ENCODE measurements at places on chromosomes 5 and 9.

DNA sequence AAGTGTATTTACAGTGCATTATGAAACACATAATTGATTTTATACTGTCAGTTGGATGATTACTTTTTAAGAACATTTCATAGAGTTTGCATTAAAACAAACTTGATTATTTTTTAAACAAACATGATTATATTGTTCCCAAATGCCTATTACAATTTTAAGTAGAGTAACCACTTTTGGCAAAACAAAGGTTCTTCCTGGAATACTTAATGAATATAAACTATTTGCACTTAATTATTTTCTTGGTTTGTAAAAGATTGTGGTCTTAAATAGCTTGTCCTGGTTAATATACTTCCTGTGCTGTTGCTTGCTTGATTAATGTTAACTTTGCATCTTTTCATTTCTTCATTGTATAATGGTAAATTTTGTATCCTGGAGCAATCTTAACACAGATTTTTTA is 180.0 kb downstream of the CDH12 start:
- no peak for DNase-seq

GRCh38 chr9:113548221-113549041 is 84.9 kb downstream of the RGS3 start:
- peak; percentile 48 for DNase-seq

- no peak for DNase-seq
These were observed 29.5 kb downstream of the SURF6 start for GRCh38 chr9:133306242-133307204.

DNA sequence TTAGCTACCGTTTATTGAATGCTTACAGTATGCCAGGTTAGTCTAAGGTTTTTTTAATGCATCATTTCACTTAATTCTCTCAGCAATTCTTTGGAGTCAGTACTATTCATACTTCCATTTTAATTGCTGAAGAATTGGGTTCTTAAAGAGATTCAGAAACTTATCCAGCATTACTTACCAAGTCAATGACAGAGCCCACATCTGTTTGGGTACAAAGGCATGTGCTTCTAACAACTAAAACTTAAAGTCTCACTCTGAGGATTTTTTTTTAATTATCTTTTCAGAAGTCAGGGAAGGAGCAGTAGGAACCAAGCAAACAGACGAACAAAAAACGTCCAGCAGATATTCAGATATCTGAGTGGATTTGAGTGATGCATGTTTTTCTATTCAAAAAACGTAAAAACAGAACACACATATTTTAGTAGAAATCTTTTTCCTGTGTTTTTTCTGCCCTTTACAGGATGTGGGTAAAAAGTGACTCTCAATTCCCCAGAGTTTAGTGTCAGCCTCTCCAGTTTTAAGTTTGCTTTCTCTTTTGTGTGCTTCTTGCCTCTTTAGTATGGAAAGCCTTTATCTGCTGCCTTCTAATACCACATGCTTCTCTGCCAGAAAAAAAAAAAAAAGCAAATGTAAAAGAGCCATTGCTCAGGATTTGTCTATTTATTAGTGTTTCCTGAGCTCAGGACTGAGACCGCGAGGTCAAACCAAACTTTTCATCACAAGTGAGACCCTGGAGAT is 118.0 kb downstream of the PRKACG start:
- DNase-seq, result no peak

DNA sequence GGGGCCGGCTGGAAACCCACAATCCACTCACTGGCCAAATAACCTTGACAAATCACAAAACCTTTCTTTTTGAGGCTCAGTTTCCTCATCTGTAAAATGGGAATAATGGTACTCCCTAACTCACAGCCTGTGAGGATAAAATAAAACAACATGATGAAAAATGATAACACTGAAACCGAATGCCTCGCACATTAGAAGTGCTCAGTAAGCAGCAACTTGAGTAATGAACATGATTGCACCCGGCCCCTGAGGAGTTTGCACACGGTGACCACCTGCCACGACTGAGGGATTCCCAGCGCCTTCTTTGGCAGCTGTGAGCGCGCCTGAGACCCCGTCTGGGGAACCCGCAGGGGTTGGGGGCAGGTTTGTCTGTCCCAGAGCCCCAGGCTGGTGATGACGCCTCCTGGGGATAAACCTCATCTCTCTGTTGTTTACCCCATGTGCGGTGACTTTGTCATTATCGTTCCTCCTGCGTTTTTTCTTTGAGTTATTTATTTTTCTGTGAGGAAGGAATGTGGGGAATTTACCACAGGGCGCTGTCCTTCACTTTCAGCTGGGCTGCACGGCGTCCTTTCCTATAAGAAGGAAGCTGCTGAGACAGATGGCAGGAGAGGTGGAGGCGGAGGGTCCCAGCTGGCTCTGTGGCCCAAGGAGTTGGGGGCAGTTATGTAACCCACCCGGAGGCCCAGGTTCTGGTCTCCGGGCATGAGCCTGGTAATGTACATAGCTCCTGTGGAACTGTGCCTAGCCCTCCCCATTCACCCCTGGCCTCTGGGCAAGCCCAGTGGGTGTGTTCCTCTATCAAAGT is 3.0 kb upstream of the SYNPO start:
- DNase-seq, result peak; percentile 92

DNA sequence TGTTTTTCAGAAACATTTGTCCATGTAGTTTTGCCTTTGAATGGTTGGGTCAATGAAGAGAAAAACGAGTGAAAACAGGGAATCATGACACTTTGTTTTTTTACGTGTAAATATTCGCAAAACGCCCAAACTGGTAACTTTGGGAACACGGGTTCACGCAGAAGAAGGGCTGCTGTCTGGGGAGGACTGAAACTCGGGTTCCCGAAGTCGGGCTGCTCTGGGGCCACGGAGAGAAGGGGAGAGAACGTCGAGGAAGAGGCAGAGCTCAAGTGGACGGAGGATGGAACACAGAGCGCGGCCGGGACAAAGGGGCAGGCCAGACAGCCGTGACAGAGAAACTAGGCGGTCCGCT is 478 bp upstream of the SETD9 start:
- DNase-seq, result no peak

DNA sequence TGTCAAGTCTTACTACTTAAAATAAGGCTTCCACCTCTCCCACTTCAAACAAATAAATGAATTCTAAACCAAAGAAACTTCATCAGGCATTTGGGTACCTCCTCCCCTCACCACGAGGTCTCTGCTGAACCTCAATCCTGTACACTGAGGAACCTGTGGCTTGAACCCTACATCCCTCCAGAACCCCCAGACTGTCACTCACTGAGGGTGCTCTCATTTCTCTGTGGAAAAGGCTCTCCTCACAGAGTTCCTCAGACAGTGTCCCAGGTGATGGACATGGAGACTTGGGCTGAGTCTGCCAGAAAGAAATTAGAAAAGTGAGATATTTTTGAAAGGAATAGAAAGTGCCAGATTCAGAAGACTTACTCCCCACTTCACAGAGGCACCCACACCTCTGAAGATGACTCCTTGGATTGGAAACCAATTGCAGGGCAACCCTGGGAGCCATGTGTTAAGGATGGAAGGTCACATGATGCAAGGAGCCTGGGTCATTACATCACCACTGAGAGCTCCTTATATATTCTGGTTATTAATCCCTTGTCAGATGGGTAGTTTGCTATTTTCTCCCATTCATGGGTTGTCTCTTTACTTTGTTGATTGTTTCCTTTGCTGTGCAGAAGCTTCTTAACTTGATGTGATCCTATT is 19.8 kb downstream of the MLANA start:
- no peak for DNase-seq

- DNase-seq, result peak; percentile 2
These were observed 46.7 kb downstream of the GARNL3 start for GRCh38 chr9:127311239-127311741.

DNA sequence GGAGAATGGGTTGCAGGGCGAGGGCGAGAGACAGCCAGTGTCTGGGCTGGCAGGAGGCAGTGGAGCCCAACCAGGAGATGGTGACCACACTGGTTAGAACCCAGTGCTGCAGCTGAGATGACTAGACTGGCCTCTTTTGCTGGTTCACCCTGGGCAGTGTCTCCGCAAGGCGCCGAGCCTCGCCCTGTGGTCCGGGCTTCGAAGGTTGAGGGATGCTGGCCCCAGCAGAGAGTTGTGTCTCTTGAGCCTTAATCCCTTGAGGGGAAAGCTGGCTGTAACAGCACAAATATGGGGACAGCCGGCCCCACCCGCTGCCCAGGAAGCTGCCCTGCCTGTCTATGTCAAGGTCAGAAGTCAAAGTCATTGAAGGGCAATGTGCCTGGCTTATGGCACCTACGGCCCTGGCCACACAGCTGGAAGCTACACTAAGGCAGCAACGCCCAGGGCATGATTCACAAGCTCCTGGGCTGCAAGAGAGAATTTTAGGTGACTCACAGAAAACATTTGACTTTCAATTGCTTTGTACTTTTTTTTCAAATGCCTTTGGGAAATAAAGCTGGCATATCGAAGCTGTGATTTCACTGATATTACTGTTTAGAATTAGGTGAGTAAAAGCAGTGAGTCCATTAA is 33.3 kb downstream of the NKX2-5 start:
- DNase-seq, result peak; percentile 78

GRCh38 chr9:70502690-70503089 is 88.2 kb upstream of the KLF9 start:
- no peak for DNase-seq

DNA sequence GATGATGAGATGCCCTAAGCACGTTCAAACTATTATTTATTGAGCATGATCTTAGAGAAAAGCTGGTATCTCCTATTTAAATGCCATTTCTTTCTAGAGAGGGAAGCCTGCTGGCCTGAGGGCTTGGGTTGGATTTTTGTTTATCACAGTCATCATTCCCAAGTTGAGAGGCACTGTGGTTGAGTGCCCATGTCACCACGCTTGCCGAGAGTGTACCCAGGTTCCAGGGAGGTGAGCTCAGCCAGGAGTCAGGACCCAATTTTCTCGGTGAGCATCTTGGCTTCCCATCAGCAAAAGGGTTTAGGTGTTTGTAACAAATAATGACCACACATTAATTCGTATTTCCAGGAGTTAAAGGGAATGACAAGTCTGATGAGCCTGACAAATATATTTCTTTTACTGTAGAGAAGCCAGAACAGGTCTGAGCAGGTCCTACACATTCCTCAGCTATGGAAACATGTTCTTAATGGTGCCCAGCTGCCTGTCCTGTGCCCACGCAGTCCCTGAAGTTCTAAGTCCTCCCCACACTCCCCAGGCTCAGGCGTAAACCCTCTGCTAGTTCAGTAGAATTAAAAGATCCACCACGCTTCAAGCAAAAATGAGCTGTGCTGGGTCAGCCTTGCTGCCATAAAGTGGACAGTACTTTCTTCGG is 258.9 kb upstream of the IRX2 start:
- no peak for DNase-seq

DNA sequence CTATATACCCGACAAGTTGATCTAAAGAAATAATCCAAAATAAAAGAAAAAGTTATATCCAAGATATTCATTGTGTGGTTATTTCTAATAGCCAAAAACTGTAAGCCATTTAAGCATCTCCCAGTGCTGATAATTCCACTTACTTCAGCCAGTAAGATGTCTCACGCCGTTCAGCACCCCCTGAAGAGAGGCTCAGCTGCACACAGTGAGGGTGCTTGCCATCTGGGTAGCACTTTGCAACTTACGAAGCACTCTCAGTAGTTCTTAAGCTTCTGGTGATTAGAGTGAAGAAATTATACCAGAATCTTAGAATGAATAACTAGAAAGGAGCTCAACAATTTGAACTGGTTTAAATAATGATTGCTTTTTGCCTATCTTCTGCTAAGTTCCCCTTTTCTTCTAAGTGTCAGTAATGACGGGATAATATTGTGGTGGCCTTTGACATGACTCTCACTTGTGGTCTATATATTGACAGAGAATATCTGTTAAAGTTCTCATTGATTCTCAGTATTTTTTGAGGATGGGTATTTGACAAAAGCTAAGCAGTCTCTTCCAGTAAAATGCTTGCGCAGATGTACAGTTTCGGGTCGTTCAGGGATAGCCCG is 26.2 kb upstream of the LTC4S start:
- no peak for DNase-seq

DNA sequence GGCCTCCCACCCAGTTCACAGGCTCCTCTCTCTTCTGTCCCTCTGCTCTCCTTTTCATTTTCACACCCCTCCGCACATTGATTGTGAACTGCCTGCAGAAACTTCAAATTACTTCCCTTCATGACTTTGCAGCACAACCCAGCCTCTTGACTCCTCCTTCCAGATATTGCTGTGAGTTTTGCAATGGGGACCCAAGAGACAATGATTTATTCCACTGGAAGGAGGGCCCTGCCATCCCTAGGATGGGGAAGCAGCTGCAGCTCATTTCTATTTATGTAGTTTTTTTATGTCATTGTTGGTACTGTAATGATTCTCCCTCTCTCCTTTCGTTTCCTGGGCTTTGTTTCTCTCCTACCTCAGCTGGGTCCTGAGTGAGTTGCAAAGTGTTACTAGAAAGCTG is 364.9 kb downstream of the ICE1 start:
- DNase-seq, result no peak

DNA sequence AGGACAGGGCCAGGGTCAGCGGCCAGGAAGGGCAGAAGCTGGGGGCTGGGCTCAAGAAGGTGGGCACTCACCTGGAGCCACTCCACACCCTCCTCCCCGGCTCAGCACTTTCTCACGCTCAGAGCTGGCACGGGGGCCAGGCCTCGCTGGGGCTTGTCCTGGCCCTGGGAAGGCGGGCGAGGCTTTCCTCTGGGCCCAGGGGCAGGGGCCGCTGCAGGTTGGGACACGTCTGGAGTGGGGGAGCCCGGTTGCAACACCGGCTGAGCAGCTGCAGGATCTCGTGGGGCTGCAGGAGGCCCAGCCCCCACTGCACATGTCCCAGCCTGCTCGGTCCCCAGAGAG is 38.9 kb upstream of the EGFL7 start:
- DNase-seq, result no peak

DNA sequence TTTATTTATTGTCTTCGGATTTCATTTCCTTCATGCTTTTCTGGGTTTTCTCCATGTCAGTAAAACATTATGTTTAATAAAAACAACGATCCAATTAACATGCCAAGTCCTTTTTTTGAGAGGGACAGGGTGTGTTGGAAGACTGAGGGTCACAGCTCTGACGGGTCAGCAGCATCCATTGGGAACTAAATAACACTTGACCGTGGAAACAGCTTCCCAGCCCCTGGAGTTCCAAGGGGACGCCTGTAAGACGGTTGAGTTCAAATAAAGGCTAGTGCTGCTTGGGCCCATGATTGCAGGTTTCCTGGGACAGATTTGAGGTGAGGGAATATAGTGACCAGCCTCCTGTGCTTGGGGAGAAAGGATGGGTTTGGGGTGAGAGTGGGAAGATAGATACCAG is 30.4 kb upstream of the NEURL1B start:
- no peak for DNase-seq

DNA sequence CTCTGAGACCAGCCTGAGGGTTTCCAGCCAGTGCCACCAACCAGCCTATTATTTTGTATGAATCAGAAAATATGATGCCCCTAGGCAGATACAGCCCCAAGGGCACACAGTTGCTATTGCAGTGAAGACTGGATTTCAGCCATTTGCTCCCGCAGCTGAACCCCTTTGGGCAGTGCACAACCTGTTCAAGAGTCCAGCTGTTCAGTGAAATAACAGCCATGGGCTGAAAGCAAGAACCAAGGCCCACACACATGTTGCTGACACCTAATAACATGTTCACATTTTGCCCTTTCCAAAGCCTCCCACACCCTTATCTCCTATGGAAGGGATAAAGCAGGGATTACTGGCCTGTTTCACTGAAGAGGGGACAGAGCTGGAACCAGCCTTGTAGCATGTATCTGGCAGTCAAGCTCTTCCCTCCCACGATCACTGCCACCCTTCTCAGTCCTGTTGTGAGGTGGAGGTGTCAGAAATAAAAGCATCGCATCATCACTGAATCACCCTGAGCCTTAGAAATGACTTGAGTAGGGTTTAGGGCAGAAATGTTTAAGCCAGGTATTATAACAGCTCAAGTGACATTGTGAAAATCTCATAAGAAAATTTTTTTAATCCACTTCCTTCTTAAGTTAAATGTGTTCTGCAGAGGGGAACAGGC is 137.1 kb upstream of the FSTL4 start:
- no peak for DNase-seq

- DNase-seq, result no peak
These were observed 241.4 kb downstream of the PBX3 start for GRCh38 chr9:125988479-125989050.

Data from kidney tubule cell (primary cell).